ENCODE measurements at places on chromosomes 2 and 18.

DNA sequence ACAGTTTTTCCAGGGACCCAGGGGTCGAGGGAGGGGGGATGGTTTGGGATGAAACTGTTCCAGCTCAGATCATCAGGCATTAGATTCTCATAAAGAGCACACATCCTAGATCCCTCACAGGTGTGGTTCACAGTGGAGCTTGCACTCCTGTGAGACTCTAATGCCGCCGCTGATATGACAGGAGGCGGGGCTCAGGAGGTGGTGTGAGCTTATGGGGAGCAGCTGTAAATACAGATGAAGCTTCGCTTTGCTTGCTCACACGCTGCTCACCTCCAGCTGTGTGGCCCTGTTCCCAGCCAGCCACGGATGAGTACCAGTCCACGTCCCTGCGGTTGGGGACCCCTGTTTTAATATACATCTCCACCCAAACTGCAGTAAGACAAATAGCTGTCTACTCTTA, 204.2 kb downstream of the AGAP1 start:
- no peak for DNase-seq

- DNase-seq = peak; percentile 61
Observed at GRCh38 chr18:5295231-5295920, at the start of gene ZBTB14. Gene ZBTB14, minus strand, starts transcription at chr18:5295726. Its CDS starts 2,480 bp downstream, at chr18:5293246.

GRCh38 chr2:143551971-143552650, 422.9 kb downstream of the ARHGAP15 start:
- DNase-seq = peak; percentile 73

DNA sequence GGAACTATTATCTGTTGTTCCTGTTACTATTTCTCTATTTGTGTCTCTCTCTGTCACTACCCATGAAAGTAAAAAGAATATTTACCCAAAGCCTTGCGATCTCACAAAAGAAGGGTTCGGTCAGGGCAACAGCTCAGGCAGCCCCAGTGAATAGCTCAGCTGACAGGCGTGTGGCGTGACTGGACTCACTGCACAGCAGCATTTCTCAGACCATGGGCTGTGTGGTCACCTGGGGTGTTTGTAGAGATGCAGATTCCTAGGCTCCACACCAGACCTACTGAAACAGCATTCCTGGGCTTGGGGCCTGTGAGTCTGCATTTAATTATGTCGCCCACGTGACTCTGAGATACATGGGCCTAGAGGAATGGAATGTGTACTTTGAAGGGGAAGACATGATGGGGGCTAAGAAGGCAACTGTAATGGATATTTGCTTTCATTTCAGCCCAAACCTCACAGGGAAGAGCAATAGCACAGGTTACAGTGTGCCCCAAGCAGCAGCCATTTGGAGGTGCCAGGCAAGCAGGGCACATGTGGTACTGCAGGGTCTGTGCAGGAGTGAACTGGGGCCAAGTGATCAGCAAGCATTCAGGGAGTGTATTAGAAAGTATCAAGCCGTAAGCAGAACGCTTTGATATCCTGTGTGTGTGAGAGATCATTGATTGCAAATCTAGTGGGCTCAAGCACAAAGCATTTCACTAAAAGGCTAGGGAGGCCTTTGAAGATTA, 90.4 kb upstream of the RBMS1 start:
- DNase-seq = no peak

DNA sequence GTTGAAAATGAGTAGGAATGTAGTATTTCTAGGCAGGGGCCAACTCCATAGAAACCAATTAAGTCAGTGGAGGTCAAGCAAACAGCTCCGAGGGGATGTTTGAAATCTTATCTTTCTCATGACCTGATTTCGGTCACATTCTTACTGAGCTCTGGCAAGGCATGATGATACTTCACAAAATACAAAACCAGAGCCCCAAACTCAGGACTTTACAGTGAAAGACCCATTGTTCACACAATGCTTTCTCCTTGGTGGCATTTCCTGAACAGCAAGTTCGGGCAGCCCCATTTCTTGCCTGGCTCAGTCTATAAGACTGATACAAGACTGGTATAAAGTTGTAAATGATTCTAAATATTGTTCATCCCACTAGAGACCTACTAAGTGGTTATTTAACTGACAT, 53.3 kb downstream of the LAMA1 start:
- no peak for DNase-seq

- DNase-seq = no peak
Observed at GRCh38 chr2:188415754-188416083, 124.0 kb downstream of the GULP1 start.

- DNase-seq = peak; percentile 3
Observed at GRCh38 chr2:151638191-151638933, 95.9 kb downstream of the NEB start.

DNA sequence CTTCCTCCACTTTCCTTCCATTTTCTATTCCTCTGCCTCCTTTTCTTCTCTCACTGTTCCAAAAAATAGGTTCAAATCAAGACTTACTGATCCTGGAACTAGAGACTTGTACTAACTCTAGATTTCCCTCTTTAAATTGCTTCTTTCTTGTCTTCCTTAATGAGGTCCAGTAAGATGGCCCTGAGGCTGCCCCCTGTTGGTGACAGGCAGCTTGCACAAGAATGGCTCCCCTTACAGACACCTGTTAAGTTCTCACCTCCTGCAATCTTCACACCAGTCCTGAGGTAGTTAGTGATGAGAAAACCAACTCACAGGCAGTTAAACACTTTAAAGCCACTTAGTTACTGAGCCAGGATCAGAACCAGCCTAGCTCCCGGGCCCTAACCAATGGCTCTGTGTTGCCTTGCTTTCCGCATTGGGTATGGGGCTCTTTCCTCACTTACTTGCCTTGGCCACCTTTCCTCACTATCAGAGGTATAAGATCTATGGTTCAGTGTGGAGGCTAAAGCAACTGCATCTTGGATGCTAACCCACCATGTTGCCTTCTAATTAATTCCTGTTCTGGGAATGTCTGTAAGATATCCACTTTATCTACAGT, 130.6 kb downstream of the AKAIN1 start:
- DNase-seq = no peak

DNA sequence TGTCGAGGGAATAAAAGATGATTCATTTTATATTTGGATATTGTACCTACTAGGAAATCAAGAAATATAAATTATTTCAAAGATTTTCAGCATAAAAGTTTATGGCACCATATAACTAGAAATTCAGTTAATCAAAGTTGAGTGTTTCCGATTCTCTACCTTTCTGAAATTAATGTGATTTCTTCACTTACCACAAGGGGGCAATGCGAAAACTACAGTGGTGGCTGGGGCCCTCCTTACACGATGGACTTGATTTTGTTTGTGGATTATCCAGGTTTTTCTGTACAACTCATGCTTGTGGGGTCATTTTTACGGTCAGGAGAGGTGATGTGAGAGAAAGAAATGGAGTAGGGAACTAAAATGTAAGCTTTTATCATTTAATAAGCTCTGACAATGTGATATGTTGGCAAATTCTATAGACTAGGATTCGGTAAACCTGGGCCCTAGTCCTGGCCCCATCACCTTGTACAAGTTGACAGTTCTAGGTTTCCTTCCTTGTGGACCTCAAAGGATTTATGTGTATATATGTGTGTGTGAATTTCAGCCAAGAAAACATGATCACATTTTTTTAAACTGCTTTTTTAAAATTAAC, 47.6 kb downstream of the G6PC2 start:
- peak; percentile 7 for DNase-seq

GRCh38 chr2:217738061-217738460, 264.7 kb downstream of the TNS1 start:
- no peak for DNase-seq

GRCh38 chr2:15609341-15610042, 17.8 kb downstream of the DDX1 start:
- no peak for DNase-seq

DNA sequence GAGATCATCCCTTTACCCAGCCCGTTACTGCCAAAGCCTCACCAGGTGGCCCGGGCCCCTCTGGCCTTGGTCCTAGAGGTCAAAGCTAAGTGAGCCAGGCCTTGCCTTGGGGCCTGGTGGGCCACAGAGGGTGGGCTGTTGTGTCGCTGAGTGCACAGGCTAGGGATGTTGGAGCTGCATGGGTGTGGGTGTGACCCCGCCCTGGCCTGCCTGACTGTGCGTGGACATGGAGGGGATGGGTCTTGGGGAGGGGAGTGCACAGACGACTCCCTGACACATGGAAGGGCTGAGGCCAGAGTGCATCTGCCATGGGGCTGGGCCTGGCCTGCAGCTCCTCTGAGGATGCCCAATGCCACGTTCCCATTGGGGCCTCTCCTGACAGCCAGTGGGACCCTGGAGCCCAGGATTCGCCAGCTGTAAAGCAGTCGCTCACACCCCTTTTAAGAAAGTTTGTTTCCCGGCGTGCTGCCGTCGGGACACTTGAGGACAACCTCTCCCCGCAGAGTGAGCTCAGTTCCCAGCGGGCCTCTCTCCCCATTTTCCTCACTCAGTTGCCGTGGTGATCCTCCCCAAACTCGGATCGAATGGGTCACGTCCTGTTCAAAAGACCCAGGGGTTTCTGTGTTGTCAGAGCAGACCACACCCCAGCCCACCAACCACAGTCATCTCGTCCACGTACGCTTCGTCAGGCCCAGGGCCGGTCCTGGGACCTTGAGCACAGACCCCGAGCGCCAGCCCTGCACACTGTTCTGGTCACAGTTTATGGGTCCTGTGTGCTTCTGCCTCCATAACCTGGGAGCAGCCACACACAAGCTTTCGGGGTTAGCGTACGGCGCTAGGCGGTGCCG, 93.5 kb downstream of the NFATC1 start:
- DNase-seq = no peak

DNA sequence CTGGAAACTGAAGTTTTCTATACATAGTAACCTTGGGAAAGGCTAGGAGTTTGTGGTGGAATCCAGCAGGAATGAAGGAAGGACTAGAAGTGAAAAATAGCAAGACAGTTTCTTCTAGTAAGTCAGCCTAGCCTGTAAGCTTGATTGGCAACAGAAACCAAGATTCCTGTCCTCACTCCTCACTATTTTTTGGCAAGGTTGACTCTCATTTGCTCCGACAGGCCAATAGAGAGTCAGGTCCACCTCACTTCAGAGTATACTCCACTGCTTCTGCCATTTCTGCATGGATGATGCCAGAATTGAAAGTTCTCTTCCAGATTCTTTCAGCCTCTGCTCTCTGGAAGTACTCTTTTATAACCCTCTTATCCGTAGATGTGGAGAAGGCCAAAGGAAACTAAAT, 352.4 kb downstream of the ZNF516 start:
- no peak for DNase-seq

GRCh38 chr2:101782427-101782792, 84.9 kb downstream of the MAP4K4 start:
- DNase-seq = no peak
